ENCODE measurements at places on chromosomes 6 and 20.

DNA sequence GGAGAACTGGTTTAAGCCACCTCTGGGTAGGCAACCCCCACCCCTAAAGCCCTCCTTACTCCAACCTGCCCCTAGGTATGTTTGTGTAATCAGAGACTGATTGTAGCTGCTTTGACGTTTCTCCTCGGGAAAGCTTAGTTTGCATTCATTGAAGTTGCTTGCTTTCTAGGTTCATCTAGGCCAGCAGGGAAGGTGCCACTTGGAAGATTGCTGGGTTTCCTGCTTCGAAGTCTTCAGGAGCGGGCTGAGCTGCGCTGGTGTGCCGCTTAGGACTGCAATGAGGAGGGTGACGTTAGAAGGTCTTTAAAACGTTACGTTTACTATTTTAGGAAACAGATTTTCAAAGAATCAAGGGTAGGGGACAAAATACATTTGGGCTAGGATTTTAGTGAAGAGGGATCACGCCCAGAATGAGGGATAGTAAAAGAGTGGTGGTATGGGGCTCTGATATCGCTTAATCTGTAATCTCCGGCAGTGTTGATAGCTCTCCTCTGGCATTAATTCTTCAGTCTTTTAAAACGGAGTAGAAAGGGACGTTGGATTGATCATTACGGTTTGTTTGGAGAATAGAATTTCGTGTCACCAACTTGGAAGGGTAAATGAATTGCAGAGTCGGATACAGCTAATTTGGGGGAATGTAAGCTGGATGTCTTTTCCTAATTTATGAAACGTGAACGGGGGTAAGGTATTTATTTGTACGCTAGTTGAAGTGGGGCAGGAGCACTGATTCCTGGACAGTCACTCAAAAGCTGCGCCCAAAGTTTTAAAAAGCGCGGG is 92.6 kb upstream of the PRDM1 start:
- no peak for DNase-seq

GRCh38 chr20:38131588-38132121 is 33.4 kb downstream of the TGM2 start:
- DNase-seq, result no peak

GRCh38 chr6:15499591-15499990 is 163.2 kb downstream of the DTNBP1 start:
- no peak for DNase-seq

DNA sequence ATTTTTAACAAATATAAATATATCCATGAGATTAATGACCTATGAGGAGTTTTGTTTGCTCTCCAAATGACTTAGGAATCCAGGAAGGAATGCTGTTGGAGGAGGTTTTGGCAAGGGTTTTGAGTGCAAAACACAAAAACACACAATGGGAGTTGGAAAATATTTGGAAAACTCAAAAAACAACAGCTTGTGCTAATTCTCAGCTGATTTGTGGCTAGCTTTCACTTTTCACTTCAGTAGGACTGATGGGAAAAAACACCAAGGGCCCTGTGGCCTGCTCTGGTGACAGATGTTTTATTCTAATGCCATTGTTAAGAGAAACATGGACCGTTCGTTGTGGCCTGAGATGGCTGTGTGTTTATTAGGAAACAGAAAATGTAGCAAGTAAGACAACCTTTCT is 113.9 kb downstream of the ALDH8A1 start:
- DNase-seq, result no peak

DNA sequence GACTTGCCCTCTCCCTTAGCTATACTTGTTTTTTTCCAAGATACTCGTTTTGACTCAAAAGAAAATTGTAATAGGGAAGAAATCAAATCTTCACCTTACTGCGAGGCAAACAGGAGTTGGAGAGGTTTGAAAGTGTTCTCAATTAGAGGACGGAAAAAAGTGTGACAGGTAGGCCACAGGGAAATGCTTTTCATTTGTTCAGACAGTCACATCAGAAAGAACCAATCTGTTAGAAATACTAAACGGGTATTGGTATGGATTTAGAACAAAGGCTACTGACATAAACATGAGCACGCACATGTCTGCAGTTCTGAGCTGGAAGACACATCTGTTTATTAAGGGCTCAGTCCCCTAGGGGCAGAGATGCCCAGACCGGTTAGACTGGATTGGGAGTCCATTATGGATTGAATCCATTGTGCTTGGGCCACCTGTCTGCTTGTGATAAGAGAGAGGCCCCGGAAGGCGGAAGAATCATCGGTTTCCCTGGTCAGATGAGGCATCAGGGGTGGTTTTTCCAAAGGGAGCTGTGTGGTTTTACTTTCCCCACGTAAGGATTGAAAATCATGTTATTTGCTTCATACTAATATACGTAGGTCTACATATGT is 220.9 kb upstream of the MYLIP start:
- no peak for DNase-seq

- no peak for DNase-seq
These were observed 121.5 kb downstream of the PACRG start for GRCh38 chr6:162849269-162849668.

GRCh38 chr6:147935656-147936055 is 407.0 kb upstream of the SASH1 start:
- no peak for DNase-seq

GRCh38 chr20:39431091-39431880 is 469.1 kb downstream of the DHX35 start:
- DNase-seq, result no peak

DNA sequence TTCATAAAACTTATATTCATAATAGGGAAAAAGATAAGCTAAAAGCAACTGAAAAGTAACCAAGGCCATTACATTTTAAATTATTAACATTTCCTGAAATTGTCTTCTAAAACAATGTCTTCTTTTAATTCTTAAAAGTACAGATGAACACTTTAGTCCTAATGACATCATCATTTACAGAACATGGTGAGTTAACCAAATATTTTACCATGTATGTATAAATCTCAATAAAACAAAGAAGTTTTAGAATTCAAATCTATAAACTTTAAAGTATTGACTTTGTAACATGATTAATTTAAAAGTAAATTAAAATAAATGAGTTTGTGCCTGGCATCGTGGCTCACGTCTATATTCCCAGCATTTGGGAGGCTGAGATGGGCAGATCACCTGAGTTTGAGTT is 125.9 kb upstream of the PRSS16 start:
- DNase-seq, result no peak

GRCh38 chr20:54123587-54124180 is 50.1 kb downstream of the CYP24A1 start:
- DNase-seq, result no peak

DNA sequence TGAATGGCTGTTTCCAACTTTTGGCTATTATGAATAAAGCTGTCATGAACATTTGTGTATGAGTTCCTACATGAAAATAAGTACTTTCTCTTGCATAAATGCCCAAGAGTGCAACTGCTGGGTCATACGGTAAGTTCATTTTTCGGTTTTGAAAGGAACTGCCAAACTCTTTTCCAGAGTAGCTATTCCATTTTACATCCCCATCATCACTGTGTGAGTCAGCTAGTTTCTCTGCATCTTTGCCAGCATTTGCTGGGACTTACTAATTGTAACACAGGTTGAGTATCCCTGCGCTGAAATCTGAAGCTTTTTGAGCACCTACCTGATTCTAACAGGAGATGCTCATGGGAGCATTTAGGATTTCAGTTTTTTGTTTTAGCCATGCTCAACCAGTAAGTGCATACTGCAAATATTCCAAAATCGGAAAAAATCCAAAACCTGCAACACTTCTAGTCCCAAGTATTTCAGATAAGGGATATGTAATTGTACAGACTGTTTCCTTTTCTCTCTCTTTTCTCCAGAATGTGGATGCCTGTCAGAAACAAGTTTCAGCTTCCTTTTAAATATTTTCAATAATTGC is 118.4 kb downstream of the DTNBP1 start:
- no peak for DNase-seq

GRCh38 chr6:151118461-151119123 is 121.2 kb upstream of the AKAP12 start:
- no peak for DNase-seq

DNA sequence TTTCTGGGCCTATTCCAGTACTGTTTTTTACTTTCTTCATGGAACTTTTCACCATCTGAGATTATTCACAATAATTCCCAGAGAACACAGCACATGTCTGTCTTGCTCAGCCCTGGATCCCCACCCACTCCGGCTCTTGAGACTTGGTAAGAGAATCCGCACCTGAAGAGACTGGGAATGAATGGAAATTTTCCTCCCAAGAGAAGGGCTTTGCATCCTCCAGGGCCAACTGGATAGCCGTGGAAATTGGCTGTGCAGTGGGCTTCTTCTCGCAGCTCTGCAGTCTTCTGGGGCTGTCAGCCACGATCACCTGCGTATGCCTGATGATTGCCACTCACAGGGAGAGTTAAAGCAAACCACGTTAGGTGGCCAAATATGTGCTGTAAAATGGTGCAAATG is 159.1 kb downstream of the THBS2 start:
- DNase-seq, result no peak

GRCh38 chr6:155695495-155695894 is 239.9 kb upstream of the NOX3 start:
- DNase-seq, result no peak

DNA sequence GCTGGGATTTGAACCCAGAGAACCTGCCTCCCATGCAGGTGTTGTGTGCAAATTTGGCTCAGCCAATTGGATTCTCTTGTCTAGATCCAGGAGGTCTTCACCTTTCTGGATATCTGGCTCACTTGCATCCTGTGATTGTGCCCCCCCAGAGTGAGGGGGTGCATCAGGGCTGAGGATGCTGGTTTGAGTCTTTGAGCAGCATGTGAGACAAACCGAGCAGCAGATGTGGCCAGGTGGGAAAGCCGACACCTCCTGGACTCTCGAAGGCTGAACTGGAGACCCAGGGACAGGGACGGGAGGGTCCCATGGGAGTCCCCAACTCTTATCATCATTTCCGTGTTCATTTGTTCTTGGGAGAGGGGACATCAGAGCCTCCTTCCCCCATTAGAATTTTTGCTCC is 30.6 kb upstream of the SULF2 start:
- DNase-seq, result no peak
